ENCODE measurements at places on chromosomes 5 and 9.

- no peak for DNase-seq
Observed at GRCh38 chr5:154478224-154478565, at the start of gene HAND1. Gene HAND1 (minus strand): TSS chr5:154478227. CDS start chr5:154478008, 219 bp downstream.

DNA sequence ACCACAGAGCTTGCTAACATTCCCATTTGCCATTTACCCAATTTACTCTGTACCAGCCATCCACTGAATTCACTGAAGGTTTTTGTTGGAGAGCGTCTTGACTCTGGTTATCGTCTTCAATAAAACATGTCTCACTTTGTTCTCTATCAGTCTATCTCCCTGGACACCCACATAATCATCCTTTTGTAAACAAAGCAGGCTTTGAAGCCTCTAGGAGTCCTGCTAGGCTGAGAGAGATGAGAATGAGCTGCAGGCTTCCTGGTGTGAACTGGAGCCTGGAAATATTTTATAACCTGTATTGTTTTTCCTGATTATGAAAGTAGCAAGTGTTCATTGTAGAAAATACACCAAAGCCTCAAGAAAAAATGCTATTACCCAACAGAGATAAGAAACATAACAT lies 140.6 kb upstream of the ZNF366 start:
- no peak for DNase-seq

DNA sequence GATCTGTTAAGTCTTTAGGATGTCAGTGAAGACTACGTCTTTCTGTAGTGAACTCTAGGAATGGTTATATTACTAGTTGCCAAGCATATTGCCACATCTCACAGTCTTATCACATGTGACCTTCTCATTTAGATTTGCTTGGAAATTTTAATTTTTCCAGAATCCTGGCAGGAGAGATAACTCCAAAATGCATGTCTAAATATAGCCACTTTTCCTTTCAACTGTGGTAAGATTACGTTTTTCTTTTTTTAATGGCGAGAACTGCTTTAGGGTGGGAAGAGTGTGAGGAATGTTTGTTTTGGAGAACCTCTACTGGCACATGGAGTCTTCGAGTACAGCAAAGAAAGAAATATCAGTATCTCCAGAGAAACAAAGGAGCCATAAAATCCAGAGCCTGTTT lies 91.7 kb upstream of the ADAMTSL1 start:
- DNase-seq = no peak

DNA sequence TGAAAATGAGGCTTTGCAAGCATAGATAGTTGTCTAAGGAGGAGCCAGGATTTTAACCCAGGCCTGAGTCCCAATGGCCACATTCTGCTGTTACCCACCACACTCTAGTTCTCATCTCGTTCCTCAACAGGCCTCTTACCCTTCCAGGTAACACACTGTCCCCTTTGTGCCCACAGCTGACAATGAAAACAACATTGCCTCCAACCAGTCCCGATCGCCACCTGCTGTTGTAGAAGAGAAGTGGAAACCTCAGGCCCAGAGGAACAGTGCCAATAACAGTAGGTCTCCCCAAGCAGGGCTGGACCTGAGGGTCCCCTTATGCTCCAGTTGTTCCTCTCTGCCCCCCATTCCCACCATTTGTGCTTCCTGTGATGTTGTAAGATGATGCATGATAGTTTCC lies 30.4 kb downstream of the AMBP start:
- DNase-seq = no peak

DNA sequence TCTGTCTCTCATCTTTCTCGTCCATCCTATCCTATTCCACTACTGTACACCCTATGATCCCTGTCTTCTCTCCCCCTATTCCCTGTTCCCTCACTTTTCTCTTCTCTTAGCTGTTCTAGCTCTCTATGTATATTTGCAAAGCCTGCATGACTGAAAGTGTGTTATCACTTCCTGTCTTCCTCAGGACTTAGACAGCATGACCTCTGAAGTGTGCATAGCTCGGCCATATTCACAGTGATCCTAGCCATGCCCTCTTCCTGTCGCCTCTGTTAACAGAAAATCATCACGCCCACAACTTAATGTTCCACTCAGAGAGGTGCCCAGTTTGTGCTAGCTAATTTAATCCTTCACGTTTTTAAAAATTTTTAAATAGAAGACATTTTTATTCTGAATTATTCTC lies 35.8 kb upstream of the CDH6 start:
- DNase-seq = no peak

GRCh38 chr5:14209222-14209822 lies 66.2 kb downstream of the TRIO start:
- no peak for DNase-seq

DNA sequence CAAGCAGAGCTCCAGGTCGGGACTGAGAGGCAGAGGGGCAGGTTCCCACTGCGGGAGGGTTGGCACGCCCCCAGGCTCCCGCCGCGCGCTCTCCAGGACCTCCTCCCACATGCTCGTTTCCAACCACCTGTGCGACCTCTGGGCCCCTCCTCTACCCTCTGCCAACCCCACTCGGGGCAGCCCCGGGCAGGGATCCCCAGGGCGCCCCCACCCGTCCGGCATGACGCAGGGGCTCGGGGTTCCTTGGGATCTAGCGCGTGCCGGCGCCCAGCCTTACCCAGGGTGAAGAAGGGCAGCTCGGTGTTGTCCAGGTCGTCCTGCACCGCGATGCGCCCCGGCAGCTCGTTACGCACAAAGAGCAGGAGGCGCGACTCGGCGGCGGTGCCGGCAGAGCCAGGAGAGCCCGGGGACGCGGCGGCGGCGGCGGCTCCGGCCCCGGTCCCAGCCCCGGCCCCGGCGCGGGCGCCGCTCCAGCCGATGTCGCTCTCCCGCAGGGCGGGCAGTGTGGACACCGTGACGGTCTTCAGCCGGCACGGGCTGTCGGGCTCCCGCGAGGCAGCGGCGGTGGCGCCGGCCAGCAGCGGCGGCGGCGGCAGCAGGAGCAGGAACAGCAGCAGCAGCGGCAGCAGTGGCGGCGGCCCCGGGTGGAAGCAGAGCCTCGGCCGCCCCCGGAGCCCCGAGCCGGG lies 494 bp downstream of the ASTN2 start:
- DNase-seq = no peak

DNA sequence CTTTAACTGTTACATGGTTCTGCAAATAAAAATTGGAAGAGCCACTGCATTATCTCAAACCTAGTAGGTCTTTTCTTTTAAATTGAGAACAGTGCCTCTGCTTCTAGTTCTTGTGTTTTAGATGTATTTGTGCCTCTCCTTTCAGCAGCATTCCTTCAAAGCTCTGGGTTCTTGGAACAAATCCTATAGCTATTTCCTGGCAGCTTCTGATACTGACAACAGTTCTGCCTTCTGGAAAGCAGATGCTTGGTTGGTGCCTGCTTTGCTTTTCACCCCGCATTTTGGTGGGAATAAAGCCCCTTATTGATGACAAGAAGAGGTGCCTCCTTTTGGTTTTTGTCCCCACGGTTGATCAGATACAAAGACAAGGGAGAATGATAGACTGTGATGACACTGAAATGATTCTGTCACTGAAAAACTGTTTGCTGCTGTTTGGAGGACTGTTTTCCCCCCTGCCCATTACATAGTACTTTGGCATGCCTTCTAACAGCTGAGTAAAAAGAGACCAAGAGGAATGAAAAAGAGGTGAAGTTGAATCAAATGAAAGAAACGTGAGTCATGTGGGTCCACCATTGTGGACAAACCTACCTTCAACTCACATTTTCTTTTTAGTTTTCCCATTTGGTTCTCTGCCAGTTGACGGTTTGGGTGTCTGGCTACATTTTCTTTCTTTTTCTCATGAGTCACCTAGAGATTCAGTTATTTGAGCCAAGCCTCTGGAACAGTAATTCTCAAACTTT lies 5.6 kb downstream of the PTCD2 start:
- DNase-seq = no peak

DNA sequence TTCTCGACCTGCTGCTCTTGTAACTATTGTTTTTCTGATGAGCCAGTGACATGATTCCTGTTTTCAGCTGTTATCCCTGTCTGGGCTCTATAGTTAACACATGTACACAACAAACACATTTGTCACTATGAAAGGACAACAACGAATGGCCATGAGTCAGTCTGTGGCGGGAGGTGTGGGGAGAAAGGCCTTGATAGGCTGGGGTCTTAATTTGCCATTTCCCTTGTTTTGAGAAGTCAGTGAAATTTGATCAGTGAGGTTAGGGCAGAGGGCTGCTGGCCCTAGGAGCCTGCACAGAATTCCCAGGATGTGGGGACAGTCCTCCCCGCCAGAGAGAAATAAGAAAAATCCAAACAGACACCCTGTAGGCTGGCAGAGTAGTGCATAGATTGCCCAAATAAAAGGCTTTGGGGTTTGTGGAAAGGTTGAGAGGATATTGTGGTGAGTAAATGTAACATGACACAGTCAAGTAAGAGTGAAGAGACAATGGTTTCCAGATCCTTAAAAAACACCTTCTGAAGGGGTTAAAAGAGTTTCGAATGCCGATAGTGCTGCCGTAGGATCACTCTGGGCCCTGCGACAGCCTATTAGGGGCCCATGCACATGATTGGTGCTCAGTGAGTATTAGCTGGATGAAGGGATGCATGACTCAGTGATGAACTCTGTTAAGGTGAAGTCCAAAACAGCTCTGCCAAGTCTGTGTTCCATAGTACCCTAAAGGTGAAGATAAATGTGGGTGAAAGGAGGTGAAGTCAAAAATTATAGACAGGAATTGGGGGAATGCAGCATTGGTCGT lies 110.9 kb upstream of the PRRC1 start:
- DNase-seq = no peak

DNA sequence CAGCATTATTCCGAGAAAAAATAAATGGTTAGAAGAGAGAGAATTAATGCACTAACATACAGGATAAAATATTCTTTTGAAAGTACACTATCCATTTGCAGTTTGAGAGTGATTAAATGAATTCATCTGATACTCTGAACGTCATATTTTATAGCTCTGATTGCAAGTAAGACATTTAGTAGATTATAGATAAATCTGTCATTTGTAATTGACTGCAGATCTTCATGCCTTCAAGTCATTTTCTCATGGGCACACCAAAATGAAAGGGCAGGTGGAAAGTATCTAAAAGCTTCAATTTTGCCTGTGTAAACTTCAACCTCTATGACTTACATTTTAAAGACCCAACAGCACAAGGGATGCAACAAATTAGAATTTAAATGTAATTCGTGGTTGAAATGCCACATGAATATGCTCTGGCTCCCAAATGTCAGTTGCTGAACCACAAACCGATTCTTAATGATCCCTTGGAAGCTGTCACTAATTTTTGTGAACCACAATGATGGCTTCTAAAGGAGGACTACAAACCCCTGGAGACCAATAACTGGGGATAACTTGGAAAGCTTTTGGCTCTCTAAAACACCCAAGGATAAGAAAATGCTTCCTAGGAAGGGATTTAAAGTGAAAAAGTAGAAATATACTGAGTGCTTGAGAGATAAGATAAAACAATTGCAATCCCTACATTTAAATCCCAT lies 3.9 kb downstream of the TYRP1 start:
- DNase-seq = no peak

DNA sequence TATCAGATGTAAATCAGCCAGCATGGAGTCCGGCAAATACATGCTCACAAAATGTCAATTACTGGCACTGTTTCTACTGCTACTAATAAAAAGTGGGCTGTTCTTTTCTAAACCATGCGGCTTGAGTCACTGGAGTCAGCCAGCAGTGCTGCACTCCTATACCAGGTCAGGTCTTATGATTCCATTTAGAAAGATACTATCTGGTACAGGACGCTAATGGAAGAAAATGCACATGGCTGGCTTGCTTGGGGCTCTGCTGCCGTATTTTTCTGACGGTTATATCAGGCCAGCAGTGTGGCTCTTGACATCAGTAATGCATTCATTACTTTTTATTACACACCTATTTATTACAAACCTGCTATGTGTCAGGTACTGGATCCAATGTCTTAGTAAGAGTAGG lies 74.3 kb downstream of the NDFIP1 start:
- no peak for DNase-seq

DNA sequence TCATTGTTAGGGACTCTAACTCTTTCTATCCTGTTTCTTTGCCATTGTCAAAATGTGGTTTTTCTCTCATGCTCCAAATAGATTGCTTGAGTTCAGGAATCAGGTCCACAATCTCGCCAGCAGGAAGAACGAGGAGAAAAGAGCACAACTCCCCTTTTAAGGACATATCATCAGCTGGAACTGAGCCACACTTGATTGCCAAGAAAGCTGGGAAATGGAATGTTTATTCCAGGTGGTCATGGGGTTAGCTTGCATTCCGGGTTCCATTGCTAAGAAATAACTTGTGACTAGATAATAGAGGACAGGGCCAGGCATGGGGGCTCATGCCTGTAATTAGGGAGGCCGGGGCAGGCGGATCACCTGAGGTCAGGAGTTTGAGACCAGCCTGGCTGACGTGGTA lies 32.4 kb upstream of the C9orf57 start:
- no peak for DNase-seq

DNA sequence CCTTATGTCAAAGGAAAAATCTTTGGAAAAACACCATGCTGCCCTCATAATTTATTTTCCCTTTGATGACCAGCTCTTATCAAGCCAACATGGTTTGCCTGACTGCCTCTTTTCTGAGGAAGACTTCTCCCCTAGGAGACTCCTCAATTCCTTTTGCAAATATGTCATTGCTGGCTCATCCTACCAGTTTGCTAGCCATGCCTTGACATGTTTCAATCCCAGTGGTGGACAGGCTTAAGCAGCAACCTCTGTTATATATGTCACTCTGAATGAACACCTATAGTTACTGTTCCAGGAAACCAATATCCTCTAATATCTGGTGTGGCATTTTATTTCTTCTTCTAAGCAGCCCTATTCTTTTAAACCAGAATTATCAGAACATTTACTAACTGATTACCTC lies 615.8 kb downstream of the HTR1A start:
- DNase-seq = no peak

DNA sequence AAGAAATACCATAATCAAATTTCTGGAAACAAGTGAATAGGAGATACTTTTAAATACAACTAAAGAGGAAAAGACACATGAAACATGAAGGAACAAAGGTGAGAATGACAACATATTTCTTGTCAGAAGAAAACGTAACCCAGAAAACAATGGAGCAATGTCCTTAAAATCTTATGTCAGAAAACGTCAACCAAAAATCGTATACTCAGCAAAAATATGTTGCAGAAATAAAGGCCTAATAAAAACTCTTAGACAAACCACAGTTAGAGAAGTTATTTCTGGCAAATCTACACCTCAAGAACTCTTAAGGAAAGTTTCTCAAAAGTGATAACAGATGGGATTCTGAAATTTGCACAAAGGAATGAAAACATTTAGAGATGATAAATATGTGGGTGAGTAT lies 66.3 kb upstream of the FBXL7 start:
- DNase-seq = no peak
